HFFc6 (cell line): ENCODE measurements at places on chromosomes 2 and 18. TPM values are rescaled to one million over a fixed set of nuclear protein-coding genes. Genes with fewer than 3 reads are reported as not detected.

PID1 gene
- 4.6 and 8.9 TPM in 2 replicates for total RNA-seq

DNA sequence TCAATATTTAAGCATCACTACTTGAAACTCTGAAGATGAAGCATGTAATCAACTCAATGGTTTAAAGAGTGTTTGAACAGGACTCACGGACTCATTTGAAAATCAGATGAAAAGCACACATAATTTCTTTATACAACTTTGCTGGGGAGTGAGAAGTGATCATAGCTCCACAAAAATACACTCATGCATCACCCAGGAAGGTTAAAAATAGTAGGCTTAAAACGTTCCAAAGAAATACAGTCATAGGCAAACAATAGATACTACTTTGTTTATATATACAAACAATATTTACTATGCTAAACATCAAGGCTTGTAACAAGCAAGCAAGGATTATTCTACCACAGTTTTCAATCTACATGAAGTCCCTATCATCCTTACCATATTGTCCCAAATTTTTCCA lies 11.6 kb downstream of the HNRNPLL start:
- DNase-seq = no peak

DNA sequence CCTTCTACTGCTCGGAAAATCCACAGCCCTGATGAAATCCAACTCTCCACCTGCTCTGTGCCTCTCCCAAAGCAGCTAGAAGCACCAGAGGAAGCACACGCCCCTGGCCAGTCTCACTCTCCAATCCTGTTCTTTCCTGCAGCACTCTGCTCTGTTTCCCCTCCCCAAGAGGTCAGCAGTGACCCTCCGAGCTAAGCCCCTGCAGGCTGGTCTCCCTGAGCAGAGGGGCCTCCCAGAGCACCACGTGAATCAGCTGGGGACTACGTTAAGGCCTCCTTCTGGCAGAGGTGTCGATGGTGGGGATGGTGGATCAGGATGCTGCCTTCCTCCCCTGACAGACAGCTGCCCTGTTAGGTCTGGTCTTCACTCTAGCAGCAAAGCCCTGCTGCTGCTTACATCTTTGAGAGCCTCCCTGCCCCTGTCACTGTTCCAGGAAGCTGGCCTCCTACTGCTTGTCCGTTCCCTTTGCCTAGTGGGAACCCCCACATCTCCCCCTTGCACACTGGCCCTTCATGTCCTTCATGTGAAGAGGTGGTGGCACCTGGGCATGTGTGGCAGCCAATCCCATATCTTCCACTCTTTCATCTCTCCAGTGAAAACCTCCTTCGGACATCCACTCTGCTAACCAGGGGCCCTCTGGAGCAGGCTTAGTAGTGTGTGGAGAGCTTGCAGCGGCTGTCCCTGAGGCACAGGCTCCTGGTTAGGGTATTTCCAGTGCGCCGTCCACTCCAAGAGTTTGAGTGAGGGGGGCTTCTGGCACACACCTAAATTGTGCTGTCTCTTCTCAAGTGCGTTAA lies 307.5 kb upstream of the HS6ST1 start:
- DNase-seq = no peak

DNA sequence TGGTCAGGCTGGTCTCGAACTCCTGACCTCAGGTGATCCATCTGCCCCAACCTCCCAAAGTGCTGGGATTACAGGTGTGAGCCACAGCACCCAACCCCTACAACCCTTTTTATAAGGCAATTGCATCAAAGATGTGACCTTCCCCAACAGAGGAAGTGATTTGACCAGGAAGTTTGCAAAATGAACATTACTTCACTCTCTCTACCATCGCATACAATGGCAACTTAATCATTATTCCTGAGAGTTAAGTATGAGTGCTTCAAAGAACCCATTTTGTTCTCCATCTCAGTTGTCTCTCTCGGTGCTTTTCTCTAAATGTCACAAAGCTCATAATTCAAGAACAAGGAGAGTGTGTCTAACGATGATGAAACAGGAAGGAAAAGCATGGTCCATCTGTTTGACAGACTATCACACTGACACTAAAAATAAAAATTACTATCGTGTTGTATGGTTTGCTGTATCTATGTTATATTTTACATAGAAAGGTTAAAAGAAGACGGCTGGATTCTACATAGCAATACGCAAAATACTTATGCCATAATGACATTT lies 18.1 kb upstream of the CREG2 start:
- no peak for DNase-seq

DNA sequence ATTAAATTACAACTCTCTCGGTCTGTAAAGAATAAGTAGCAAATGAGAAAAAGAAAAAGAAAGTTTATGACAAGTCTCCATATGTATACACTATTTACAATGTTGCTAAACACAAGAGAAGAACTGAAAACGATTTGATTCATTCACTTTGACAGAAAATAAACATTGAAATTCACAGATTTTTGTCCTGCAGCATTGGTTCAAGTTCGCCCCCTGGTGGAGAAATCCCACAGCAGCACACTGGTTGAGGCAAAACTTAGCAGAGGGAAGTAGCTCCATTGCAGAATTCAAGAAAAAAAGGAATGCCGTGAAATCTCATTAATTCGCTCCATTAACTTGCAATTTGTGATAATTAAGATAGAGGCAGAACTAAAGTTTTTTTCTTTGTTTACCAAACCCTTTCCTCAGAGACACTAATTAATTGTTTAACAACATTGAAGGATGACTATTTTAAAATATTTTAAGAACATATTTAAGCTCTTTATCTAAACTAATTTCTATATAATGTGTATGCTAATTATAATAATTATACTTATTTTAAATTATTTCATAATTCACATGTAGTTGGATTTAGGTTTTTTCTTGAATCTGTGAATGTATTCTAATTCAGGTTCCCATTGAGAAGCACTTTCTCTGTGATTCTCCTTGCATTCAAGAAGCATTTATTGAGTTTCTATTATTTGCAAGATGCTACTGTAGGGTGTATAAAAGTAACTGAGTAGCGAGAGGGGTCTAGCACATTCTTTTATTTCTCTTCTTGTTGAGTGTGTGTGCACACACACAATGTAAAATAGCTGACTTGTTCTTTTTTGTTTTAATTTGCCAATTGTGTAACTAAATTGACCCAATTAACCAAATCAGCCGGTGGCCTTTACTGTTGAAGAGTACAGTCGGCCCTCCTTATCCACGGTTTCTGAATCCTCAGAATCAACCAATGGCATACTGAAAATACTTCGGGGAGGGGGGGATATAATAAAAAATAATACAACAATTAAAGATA lies 74.1 kb downstream of the COL4A3 start:
- peak; percentile 60 for DNase-seq

- no peak for DNase-seq
These were observed 979 bp downstream of the SLC9A2 start for GRCh38 chr2:102620332-102620731.

FAM161A gene
- total RNA-seq = 1.1 to 1.8 TPM (median 1.7 TPM) in 3 replicates

- DNase-seq = no peak
These were observed 242.0 kb downstream of the DPP10 start for GRCh38 chr2:114684403-114684802.

TNFAIP6 gene
- total RNA-seq = 0.99 and 2.4 TPM in 2 replicates

LGALSL gene
- total RNA-seq = 0.64 to 1.9 TPM (median 1.9 TPM) in 3 replicates

GRCh38 chr18:2874765-2875164 lies 28.0 kb downstream of the EMILIN2 start:
- no peak for DNase-seq

- DNase-seq = no peak
These were observed 549.0 kb downstream of the ZNF804A start for GRCh38 chr2:185147361-185147760.

CHRND gene
- not detected in 3 replicates for total RNA-seq

- peak; percentile 72 for DNase-seq
These were observed 23.3 kb upstream of the ST3GAL5 start for GRCh38 chr2:85911814-85912692.

GRCh38 chr18:54416436-54416835 lies 58.7 kb downstream of the C18orf54 start:
- peak; percentile 86 for DNase-seq

WNT6 gene
- total RNA-seq = not detected in 3 replicates

DNA sequence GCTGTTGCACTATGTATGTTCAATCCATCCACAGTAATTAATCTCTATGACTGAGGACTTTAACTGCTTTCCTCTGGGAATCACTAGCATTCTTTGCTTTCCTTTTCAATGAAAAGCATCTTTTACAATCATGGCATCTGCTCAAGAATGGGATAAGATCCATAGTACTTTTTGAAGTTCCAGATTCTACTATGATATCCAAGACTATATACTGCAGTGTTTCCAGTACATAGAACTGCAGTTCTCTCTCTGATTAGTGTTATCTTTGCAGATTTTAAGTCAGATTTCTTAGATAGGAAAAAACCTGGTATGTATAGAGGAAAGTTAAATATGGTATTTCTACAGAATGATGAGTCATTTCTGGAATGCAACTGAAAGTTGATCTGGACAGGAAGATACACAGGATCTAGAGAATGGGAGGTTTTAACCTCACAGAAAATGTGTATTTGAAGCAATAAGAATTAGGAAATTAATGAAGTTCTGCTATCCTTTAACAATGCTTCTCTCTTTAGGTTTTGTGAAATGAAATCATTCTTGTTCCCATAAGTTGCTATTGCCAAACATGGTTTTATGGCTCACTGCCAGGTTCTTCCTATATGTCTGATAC lies 670.7 kb downstream of the ERBB4 start:
- no peak for DNase-seq

CCDC121 gene
- 0.72 to 1.1 TPM (median 1.1 TPM) in 3 replicates for total RNA-seq

GFPT1 gene
- total RNA-seq = 92.9 to 98.9 TPM (median 98.2 TPM) in 3 replicates

NT5C1B gene
- not detected in 3 replicates for total RNA-seq

GRCh38 chr2:234374150-234374508 lies 122.8 kb downstream of the ARL4C start:
- DNase-seq = no peak

- DNase-seq = no peak
These were observed 31.0 kb downstream of the MRPL33 start for GRCh38 chr2:27802547-27802946.

UGT1A10 gene
- not detected in 3 replicates for total RNA-seq
